Effector CD4-positive, alpha-beta T cell (primary cell): ENCODE measurements at places on chromosomes 3 and 15.

GRCh38 chr15:76147906-76148570 is 88.3 kb downstream of the TMEM266 start:
- peak; percentile 45 for DNase-seq

- DNase-seq: no peak
These were observed 97.6 kb downstream of the LSM3 start for GRCh38 chr3:14275962-14276909.

DNA sequence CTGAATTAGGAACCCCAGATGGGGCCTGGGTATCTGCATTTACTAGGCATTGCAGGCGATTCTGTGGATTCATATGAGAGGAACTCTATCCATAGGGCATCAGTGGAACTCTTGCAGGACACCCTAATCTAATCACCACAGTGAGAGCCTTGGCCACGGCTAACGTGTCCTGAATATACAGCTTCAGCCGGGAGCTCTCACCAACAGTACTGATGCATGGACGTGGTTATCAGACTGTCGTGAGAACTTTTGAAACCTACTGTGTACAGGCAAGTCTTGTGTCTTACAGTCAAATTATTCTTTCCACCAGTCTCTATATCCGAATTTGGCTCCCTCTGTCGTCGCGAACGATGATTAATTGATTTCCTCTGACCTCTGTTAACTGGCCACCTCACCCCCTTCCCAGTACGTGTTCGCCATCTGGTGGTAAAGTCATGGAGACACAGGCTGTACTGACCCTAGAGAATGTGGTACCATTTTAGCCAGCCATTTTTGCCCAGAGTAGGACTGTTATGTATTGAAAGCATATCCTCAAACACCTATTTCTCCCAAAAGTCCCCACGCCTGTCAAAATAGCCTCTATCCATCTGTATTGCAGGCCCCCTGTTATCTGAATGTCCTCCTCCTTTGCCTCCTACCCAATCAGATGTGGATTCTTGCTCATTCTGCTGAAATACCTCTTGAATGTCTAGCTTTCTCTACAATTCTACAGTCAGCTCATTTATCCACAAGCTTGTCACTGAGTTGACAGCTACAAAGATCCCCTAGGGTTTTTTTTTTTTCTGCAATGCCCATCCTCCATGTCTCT is 39.7 kb downstream of the GLDN start:
- no peak for DNase-seq

- DNase-seq: no peak
These were observed 124.0 kb upstream of the STT3B start for GRCh38 chr3:31408720-31409119.

- no peak for DNase-seq
These were observed 72.8 kb upstream of the CTNNB1 start for GRCh38 chr3:41126472-41126871.

- DNase-seq: no peak
These were observed 655 bp upstream of the TMOD3 start for GRCh38 chr15:51828621-51829375.
